ENCODE measurements at places on chromosomes 6 and 20. TPM values are rescaled to one million over a fixed set of nuclear protein-coding genes. Genes with fewer than 3 reads are reported as not detected.

Gene GGTLC1
- not detected for polyA plus RNA-seq

Gene CHMP4B
- polyA plus RNA-seq = 109 TPM

Gene ESR1
- 0.68 TPM for polyA plus RNA-seq

DNA sequence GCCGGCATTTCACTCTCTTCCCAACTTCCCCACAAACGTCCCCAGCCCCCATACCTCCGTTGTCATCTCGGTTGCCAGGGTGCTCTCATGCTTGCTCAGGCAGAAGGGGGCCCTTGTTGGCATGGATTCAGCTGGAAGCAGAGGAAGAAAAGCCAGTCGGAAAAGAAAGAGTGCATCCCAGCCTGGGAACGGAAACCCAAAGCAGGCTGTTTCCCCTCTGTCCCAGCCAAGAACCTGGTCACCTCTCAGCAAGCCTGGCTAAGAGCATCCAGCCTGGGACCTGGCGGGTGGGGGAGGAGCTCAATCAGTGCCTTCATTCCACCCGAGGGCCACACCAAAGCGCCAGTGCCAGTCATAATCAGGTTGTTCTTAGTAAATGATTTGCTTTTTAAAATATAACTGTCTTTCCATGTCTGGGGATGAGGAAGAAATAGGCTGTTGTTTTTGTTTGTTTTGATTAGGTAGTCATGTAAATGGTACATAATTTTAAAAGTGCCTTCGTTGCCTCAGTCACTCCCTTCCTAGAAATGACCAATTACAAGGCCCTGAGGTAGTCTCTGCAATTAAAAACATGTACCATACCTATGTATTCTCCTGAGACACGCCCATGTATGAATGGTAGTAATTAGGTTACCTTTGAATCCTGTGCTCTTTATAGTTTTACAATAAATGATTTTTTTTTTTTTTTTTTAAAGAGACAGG is 21.1 kb downstream of the CHMP4B start:
- no peak for DNase-seq

DNA sequence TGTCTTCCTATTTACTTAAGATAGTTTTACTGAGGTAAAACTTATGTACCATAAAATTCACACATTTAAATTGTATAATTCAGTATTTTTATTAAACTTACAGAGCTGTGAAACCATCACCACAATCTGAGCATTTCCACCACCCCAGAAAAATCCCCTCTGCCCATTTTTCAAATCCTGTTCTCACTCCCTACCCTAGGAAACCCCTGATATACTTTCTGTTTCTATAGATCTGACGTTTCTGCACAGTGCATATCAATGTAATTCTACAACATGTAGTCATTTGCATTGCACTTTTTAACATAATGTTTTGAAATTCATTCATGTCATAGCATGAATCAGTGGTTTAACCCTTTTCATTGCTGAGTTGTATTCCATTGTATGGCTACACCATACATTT is 96.7 kb upstream of the OPRM1 start:
- DNase-seq = no peak

Data from right renal pelvis (tissue), 4 donors.